ENCODE measurements at places on chromosomes 11 and 22.

DNA sequence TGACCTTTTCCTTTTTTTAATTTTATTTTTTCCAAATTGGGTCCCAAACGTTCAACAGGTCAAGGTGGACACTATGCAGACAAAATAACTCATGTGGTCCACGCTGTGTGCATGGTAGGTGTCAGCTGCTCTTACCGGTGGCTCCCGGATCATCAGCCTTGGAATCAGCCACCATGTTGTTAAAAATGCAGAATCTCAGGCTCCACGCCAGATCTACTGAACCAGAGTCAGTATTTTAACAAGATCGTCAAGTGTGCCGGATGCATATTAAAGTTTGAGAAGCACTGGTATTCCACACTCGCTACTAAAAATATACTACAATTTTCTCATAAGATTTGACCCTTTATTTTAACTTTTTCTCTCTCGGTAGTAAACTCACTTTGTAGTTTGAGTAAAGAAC, 553 bp upstream of the LDLRAD3 start:
- DNase-seq = no peak

DNA sequence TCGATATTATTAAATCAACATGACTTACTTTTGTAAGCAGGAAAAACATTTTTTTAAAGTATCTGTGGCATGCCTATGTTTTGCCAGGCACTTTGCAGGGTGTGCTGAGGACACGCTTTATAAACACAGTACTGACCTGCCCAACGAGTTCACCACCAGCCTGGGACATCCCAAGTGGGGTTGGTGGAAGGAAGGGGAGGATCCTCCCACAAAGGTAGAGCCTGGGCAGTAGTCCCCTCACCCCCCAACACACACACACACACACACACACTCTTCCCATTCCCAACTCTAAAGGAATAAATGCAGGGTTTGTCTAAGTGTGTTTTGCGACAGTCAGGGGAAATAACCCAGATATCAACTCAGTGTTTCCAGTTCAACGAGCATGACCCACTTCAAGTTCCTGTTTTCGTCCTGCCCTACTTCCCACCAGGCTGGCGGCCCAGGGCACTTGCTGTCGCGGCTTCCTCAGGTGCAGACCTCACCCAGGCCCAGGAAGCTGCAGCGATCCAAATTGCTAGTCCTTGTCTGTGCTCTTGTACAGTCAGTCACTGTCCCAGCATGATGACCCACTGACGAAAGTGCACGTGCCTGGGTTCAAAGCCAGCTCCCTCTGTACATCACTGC, 3.1 kb downstream of the CERK start:
- no peak for DNase-seq

DNA sequence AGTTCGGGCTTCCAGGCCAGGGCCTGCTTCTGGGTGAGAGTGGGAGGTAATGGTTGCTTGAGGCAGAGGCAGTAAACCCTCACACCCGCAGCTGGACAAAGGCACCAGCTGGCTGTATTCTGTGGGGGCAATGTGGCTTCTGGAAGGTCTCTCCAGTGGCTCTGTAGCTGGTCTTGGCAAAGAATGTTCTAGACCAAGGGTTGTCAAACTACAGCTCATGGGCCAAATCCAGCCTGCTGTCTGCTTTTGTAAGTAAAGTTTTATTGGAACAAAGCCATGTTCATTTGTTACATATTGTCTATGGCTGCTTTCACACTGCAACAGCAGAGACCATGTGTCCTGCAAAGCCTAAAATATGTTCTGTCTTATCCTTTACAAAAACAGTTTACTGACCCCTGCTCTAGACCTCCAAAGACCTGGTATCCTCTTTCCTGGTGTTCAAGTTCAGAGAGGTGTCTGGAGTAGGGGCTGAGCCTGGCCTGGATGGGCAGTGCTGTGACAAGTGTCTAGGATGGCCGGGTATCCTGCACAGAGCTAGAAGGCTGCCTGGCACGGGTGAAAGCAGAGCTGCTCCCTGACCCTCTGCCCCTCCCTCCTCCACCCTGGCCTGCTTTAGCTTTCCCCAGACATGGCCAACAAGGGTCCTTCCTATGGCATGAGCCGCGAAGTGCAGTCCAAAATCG, 3.4 kb downstream of the TAGLN start:
- no peak for DNase-seq

- DNase-seq = peak; percentile 7
These were observed 26.4 kb upstream of the CD5 start for GRCh38 chr11:61075891-61076290.

GRCh38 chr11:82752801-82753200, 19.1 kb upstream of the FAM181B start:
- DNase-seq = no peak

DNA sequence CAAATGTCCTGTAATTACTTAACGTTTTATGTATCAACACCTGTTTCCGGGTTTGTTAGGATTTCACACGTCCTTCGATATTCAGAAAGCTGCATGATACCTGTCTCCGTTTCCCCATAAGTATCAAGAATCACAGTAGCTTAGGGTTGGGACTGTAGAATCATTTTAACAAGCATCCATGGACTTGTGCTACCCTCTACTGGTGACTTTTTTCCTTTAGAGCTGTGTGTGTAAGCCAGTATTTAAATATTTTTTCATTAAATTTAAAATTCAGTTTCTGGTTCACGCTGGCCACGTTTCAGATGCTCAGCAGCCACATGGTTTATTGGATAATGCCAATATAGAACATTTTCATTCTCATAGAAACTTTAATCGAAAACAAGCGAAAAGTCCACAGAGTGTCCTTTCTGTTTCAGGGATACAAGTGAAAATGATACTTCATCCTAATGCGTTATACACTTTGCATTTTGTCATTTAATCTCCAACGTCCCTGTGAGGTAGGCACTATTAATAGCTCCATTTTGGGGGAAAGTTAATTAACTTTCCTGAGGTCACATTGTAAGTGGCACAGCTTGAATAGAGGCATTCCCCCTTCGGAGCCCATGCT, 61.5 kb upstream of the SLC25A18 start:
- DNase-seq = peak; percentile 26

DNA sequence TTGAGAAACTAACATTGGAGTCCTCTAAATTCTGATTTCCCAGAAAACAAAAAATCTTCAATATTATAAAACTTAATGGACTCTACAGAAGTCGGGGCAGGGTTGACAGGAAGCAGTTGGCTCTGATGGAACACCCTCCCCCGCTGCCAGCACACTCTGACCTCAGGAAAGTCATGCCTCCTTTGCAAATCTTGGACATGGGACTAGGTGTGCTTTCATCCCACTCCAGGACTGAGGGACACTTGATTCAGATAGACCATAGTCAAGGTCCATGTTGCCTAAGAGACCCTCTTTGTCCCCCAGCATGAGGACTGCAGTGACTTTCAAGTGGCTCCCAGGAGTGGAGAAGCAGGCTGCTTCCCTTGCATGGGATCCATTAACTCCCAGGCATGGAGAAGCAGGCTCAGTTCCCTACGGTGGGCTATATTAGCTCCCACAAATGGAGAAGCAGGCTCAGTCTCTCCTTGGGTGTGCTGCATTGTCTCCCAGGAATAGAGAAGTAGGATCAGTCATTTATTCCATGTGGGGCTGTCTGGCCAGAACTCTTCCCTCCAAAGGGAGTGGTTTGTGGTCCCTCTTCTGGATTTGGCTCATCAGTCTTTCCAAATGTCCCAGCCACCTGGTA, 38.3 kb downstream of the C22orf31 start:
- no peak for DNase-seq

- no peak for DNase-seq
These were observed 20.2 kb downstream of the NF2 start for GRCh38 chr22:29623553-29624169.

Data from skeletal muscle cell (primary cell).